ENCODE measurements at places on chromosomes 16 and 17.

- no peak for DNase-seq
Observed at GRCh38 chr17:9151091-9151490, 129.8 kb downstream of the NTN1 start.

- DNase-seq, result no peak
Observed at GRCh38 chr16:58116529-58116928, 12.7 kb downstream of the CFAP20 start.

GRCh38 chr16:49827805-49828438 is 28.0 kb downstream of the ZNF423 start:
- DNase-seq, result no peak

- DNase-seq, result no peak
Observed at GRCh38 chr17:64385187-64386083, 5.2 kb downstream of the PECAM1 start.
